ENCODE measurements at places on chromosomes 16 and 17. TPM values are rescaled to one million over a fixed set of nuclear protein-coding genes. Genes with fewer than 3 reads are reported as not detected.

Gene DNAAF1
- total RNA-seq: 0.62 TPM

Gene ZFP90
- 89.4 TPM for total RNA-seq

Gene P2RX1
- total RNA-seq: not detected

Gene ITGAD
- total RNA-seq: not detected

Gene ACSM2A
- not detected for total RNA-seq

Gene DNAH17
- under 0.01 TPM for total RNA-seq

Gene RAB26
- 5.8 TPM for total RNA-seq

Gene GOT2
- 27.8 TPM for total RNA-seq

Gene SLC13A2
- total RNA-seq: not detected
